ENCODE measurements at places on chromosomes 12 and 14.

GRCh38 chr12:48943221-48943620 is 14.1 kb downstream of the ARF3 start:
- no peak for DNase-seq

- no peak for DNase-seq
Observed at GRCh38 chr12:97490141-97490540, 27.5 kb downstream of the RMST start.

DNA sequence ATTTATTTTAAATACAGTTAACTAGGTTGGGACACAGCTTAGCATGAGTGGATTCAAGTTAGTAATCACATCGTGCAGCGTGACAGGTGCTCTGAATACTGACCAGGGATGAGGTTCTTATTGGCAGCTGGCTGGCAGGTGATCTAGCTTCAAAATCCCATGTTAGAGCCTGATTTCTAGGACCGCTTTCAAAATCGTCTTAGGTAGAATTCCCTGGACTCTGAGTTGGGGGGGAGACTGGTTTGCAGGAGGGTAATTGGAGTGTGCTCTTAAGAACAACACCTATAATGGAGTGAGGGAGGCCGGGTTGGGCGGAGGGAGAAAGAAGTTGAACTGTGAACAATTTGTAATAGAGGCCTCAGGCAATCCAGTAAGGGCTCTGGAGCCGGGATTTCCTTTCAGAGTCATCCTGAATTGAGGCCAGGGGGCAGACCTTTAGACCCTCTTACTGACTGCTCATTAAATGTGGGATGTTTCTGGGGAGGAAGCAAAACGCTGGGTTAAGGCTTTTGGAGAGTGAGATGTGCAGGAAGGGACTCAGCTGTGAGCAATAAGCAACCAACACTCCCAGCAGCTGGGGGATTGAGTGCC is 874 bp upstream of the YARS2 start:
- DNase-seq, result no peak

DNA sequence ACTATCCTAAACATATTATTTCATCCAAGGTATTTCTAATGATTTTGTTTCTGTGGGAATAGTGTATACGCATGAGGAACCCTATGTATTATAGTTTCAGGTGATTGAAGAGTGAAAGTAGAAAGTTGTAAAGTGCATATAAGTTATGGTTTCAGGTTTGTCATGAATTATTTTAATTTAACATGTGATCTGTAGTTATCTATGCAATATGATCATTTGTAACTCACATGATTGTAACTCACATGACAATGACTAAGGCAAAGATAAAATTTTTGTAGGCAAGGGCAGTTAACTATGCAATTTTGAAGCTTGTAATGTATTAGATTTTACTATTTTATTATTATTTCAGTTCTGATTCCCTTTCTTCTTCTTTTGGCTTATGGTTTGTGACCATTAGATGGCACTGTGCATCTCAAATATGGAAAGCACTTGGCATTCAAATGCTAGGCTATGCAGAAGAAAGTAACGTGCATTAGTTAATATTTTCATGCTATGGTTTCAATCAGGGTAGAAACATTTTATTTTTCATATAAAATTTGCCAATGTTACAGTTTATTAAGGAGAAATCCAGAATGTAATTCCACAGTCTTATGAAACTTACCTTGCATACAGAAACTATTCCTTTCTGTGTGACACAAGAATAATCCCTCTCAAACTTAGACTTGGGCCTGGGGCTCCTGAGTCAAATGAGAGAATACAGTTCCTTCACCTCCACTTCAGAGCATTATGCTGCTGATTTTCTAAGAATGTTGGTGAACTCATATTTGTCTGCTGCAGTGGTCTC is 15.8 kb upstream of the TMEM30B start:
- DNase-seq, result no peak

GRCh38 chr12:45354399-45354798 is 138.5 kb downstream of the ANO6 start:
- DNase-seq, result no peak

DNA sequence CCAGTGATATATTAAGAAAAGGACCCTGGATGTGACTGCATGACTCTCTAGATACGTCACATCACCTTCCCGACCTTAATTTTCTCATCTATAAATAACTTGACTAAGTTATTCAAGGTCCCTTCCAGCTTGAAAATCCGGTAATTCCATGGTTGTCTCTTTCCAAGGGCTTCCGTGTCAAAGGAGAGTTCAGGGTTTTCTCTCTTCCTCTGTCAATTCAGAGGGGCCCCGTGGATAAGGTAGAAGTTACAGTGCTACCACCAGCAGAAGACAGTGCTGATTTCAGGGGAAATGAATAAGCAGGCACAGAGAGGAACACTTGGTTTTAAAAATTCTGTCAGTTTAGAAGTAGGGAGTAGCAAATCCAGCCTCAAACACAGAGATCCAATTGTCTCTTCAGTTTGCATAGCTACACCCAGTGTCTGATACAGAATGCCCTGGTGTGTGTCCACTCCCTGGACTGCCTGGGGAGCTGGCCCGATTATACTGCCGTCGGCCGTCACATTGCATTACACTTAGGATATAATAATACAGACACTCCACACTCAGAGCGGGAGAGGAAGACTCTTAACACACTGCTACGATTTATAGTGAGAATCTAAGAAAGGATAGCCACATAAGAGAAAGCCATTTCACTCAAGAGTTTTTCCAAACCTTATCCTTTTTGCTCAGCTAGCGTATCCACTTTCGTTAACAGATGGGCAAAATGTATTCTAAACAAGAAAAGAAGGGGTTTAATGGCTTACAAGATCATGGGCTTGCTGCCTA is 54.7 kb upstream of the GTF2A1 start:
- DNase-seq, result no peak
